ENCODE measurements at places on chromosomes 13 and 19. TPM values are rescaled to one million over a fixed set of nuclear protein-coding genes. Genes with fewer than 3 reads are reported as not detected.

DNA sequence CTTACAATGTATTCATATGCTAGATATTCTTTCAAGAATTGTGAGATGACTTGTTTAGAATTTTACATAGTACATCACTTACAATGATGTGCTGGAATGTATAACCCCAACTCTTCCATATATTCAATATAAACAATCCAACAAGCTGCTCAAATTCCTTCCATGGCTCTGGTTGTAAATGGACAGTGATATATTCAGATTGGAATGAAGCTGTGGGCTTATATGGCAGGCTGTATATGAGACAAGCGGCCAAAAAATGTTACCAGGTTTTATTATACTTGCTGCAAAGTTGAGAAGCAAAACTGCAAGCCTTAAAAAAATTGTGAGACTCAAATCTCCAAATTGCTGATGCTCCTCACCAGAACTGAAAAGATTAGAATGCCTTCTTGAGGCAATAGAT is 83.6 kb upstream of the KLF12 start:
- no peak overlapping the region for H3K27ac ChIP-seq
- DNase-seq, result no peak
- H3K27me3 ChIP-seq, result no peaks in the 10 kb centered on the region
- no peaks in the 10 kb centered on the region for H3K36me3 ChIP-seq
- H3K4me1 ChIP-seq, result peaks cover 10% of the 10 kb centered on the region

DNA sequence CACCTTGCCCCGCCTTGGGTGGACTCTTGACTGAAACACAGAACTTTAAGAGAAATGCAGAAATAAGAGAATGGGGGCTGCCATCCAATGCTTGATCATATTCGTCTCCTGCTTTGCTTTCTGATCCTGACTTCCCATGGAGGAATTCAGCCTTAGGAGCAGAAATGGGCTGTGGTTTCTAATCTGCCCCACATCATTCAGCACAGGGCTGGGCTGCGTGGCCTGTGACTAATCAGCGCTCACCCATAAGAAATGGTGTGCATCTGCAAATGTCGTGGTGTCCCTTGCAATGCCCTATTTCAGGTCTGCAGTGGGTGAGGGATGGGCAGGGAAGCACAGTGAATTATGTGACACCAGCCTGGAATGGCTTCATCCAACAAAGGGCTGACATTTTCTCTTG is 60.7 kb upstream of the URI1 start:
- H3K36me3 ChIP-seq, result no peaks in the 10 kb centered on the region
- H3K4me1 ChIP-seq, result peaks cover 9% of the 10 kb centered on the region
- DNase-seq, result no peak
- peaks cover 33% of the 10 kb centered on the region for H3K27me3 ChIP-seq
- H3K4me3 ChIP-seq, result no peak overlapping the region

- DNase-seq, result peak; percentile 70
- no peaks in the 10 kb centered on the region for H3K27me3 ChIP-seq
- no peak overlapping the region for H3K4me3 ChIP-seq
- H3K4me1 ChIP-seq, result peaks cover 13% of the 10 kb centered on the region
- H3K36me3 ChIP-seq, result no peaks in the 10 kb centered on the region
- no peak overlapping the region for H3K27ac ChIP-seq
These were observed 62.5 kb downstream of the RFX2 start for GRCh38 chr19:6047741-6048251.

- no peak overlapping the region for H3K4me3 ChIP-seq
- H3K27me3 ChIP-seq, result no peaks in the 10 kb centered on the region
- H3K4me1 ChIP-seq, result no peaks in the 10 kb centered on the region
- no peak for DNase-seq
- H3K36me3 ChIP-seq, result no peaks in the 10 kb centered on the region
These were observed 99.0 kb upstream of the HTR2A start for GRCh38 chr13:46995874-46996273.

DNA sequence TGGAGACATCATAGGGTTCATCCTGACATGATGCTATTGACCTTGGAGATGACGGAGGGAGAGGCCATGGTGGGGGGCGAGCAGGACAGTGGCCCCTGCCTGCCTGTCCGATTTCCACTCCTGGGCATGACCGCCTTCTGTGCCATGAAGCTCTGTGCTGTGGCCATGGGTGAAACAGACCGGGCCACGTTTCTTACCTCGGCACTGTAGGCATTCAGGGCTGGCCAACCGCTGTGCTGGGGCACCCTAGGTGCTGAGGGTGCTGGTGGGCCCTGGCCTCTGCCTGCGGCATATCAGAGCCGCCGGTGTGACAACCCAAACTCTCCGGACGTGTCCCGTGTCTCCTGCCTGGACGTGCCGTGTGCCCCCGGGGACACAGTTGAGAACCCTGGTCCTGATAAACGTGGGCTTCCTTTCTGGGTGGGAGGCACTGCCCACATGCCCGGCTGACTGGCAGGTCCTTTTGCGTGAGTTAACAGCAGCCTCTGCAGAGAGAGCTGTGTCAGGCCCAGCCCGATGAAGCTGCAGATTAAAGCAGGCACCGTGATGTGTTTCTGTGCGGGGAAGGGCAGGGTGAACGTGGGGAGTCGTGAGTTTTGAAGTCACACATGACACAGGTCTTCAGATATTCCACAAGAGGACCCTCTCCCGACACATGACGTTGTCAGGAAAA is 46.5 kb downstream of the TMEM255B start:
- no peak for DNase-seq
- H3K4me1 ChIP-seq, result no peaks in the 10 kb centered on the region
- H3K4me3 ChIP-seq, result no peak overlapping the region
- H3K36me3 ChIP-seq, result no peaks in the 10 kb centered on the region
- H3K27ac ChIP-seq, result no peak overlapping the region

GRCh38 chr19:29694669-29695627 is 20.1 kb downstream of the C19orf12 start:
- peak; percentile 66 for DNase-seq
- no peaks in the 10 kb centered on the region for H3K27me3 ChIP-seq
- H3K4me1 ChIP-seq, result peaks cover 8% of the 10 kb centered on the region
- no peak overlapping the region for H3K4me3 ChIP-seq
- H3K27ac ChIP-seq, result no peak overlapping the region
- H3K36me3 ChIP-seq, result no peaks in the 10 kb centered on the region

DNA sequence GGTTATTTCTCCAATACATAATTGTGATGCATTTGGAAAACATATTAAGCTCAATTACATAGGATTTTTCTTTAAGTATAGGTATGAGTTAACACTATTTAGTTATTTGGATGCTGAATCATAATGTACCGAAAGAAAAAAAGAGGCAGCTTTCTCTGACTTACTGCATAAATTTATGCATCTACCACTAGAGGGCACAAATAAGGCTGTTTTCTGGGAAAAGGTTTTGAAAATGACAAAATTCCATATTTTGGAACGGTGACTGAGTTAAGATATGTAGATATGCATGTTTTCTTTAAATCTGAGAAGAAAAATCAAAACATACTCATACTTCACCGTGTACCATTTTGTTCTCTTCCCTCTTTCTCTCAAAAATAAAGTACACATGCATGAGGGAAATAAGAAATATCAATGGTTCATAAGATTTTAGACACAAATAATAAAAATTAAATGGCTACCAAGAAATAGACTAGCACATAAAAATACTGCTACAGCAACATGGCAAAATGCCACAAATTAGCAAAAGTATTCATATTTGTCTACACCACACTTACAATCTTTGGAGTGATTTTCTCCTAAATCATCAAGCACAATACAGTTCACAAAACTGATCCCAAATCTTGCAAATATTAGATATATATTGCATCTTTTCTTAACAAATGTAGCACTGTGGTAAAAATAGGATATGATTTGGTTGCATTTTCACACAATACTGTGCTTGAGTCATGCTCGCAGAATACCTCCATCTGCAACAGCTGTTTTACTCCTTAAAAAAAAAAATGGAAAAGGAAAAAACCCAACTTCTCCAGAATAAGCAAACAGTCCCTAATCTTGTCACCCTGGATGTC is 260.0 kb downstream of the FGF14 start:
- H3K4me1 ChIP-seq, result no peaks in the 10 kb centered on the region
- no peak overlapping the region for H3K27ac ChIP-seq
- DNase-seq, result peak; percentile 4
- H3K4me3 ChIP-seq, result no peak overlapping the region

GRCh38 chr19:2329149-2329478 is 630 bp downstream of the SPPL2B start:
- H3K4me3 ChIP-seq, result peak overlapping the region; percentile 87
- peaks cover 6% of the 10 kb centered on the region for H3K36me3 ChIP-seq
- peaks cover 60% of the 10 kb centered on the region for H3K4me1 ChIP-seq
- no peaks in the 10 kb centered on the region for H3K27me3 ChIP-seq

DNA sequence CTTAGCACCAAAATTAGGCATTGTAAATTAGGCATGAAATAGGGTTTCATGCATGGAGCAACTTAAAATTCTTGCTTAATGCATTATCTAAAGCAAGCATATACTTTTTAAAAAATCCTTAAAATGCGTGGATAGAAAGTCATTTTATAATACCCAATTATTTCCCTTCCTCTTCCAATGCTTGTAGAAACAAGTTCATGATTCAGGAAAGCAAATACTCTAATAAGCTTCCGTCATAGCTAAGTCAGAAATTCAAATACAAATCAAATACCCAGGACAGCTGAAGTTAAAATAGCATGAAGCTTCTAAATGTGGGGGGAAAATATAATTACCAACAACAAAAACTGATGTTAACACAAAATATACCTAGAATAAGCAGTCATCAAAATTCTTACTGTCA is 89.1 kb downstream of the COL4A1 start:
- no peaks in the 10 kb centered on the region for H3K36me3 ChIP-seq

DNA sequence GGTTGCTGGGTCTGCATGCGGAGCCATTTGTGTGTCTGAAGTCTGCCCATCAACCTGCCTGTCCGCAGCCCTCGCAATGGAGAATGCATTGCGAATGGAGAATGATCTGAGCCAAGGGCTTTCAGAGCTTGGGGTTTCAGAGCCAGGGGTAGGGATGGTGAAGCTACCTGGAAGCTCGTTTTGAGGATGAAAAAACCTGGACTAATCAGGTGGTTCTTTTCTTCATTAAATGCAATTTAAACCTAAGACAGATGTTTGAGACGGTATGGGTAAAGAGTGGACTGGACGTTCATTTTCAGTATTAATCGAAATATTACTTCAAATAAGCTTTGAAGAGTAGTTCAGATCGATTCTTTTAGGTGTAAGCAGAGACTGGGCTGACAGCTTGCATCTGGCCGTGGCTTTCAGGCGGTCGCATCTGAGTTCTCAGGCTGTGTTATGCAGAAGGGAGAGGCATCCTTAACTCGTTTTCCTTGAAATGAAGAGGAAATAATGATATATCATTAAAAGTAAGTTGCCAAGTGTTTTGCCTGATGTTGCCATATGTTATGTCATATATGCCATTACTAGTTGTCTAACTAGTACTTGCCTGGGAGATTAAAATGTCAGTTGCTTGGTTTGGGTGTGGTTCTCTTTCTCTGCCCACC is 801 bp downstream of the MCF2L start:
- H3K36me3 ChIP-seq, result no peaks in the 10 kb centered on the region
- DNase-seq, result no peak
- peaks cover 43% of the 10 kb centered on the region for H3K4me1 ChIP-seq
- no peaks in the 10 kb centered on the region for H3K27me3 ChIP-seq
- peak overlapping the region; percentile 85 for H3K4me3 ChIP-seq

Gene ZNF284
- total RNA-seq, result 3.2 TPM

DNA sequence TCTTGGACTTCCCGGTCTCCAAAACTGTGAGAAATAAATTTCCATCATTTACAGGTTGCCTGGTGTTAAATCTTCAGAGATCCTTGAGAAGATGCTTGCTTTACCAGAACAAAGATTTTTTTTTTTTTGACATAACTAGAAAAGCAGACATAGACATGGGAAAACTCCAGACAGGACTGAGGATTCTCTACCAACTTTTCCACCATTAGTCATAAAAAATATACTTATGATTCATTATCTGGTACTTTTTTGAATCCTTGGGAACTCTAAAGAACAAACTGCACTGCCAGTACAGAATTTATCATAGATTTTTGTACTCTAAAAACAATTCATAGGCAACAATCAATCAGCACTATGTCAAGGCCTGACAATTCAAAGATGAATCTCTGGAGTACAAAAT is 487.6 kb downstream of the EFNB2 start:
- H3K36me3 ChIP-seq, result no peaks in the 10 kb centered on the region
- no peak for DNase-seq
- no peaks in the 10 kb centered on the region for H3K27me3 ChIP-seq
- no peak overlapping the region for H3K27ac ChIP-seq

Gene ERFL
- not detected for total RNA-seq

DNA sequence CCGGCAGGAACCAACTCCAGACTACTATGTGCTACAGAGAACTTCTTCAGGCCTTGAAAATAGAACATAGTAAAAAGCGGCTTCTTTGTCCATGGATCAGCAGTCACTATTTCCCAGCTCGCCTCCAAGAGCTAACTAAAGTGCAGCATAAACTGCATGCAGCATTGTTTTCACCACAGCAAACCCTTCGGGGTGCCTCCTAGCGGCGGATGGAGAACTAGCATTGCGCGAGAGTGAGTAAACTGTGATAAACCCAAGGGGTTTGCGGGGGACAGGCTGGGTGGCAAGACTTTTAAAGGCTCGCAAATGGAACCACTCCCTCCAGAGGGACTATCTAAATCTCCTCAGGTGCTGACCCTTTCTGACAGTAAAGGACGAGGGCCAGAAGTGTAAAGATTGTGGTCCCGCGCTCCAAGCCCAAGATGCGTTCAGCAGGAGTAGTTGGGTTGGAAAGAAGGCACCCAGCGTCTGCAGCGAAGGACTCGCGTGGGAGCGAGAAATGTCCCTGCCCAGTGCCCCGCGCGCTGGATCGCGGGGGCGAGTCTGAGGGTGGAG is 21.5 kb upstream of the SGCG start:
- H3K27me3 ChIP-seq, result no peaks in the 10 kb centered on the region
- H3K4me3 ChIP-seq, result no peak overlapping the region
- no peaks in the 10 kb centered on the region for H3K4me1 ChIP-seq
- no peaks in the 10 kb centered on the region for H3K36me3 ChIP-seq
- peak; percentile 15 for DNase-seq

Gene PSG2
- not detected for total RNA-seq

Gene C1QTNF9B
- not detected for total RNA-seq

DNA sequence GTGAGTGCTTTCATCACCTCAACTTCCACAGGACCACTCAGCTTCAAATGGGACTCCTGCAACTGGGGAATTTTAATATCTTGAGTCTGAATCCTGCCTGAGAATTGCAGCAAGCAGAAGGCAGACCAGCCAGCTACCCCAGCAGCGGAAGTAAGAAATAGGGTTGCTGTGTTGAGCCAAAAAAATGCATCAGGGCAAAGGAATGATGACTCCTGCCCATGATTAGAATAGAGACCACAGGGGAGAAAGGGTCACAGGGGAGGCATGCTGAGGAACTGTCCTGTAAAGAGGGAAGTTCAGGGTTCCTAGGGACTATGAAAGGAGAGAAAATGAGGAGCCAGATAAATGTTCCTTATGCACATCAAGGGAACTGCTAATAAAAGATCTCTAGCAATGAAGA is 370.2 kb downstream of the KCTD12 start:
- no peak overlapping the region for H3K27ac ChIP-seq
- no peak for DNase-seq
- H3K4me3 ChIP-seq, result no peak overlapping the region
- H3K27me3 ChIP-seq, result no peaks in the 10 kb centered on the region

GRCh38 chr13:110353339-110353977 is 46.4 kb downstream of the COL4A2 start:
- no peak overlapping the region for H3K4me3 ChIP-seq
- no peaks in the 10 kb centered on the region for H3K27me3 ChIP-seq
- no peak for DNase-seq
- H3K27ac ChIP-seq, result no peak overlapping the region
- no peaks in the 10 kb centered on the region for H3K36me3 ChIP-seq
- no peaks in the 10 kb centered on the region for H3K4me1 ChIP-seq

All from HepG2 (cell line).